Stomach (tissue), 19 donors: ENCODE measurements at places on chromosomes 11 and 22. TPM values are rescaled to one million over a fixed set of nuclear protein-coding genes. Genes with fewer than 3 reads are reported as not detected.

DNA sequence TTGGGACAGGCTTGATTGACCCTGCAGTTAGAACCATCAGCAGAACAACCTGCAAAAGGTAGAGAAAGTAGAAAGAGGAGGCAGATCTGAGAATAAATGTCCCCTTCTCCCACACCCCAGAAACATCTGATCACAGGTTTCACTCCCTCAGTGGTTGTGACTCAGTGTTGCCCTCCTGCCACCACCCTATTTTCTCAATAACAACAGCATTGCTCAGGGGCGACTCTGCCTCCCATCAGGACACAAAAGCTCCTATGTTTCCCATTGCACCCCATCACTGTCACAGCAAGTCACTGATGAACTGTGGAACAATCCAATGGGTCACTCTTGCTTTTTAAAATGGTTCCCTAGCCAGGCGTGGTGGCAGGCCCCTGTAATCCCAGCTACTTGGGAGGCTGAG is 110.2 kb downstream of the RASSF10 start:
- H3K27me3 ChIP-seq, result no peaks in the 10 kb centered on the region
- no peaks in the 10 kb centered on the region for H3K36me3 ChIP-seq
- no peak overlapping the region for H3K4me3 ChIP-seq
- H3K4me1 ChIP-seq, result no peaks in the 10 kb centered on the region

GRCh38 chr11:99368583-99368982 is 347.8 kb downstream of the CNTN5 start:
- no peak overlapping the region for H3K27ac ChIP-seq
- no peak for DNase-seq
- H3K27me3 ChIP-seq, result no peaks in the 10 kb centered on the region
- H3K4me3 ChIP-seq, result no peak overlapping the region
- H3K36me3 ChIP-seq, result no peaks in the 10 kb centered on the region
- no peaks in the 10 kb centered on the region for H3K4me1 ChIP-seq

DNA sequence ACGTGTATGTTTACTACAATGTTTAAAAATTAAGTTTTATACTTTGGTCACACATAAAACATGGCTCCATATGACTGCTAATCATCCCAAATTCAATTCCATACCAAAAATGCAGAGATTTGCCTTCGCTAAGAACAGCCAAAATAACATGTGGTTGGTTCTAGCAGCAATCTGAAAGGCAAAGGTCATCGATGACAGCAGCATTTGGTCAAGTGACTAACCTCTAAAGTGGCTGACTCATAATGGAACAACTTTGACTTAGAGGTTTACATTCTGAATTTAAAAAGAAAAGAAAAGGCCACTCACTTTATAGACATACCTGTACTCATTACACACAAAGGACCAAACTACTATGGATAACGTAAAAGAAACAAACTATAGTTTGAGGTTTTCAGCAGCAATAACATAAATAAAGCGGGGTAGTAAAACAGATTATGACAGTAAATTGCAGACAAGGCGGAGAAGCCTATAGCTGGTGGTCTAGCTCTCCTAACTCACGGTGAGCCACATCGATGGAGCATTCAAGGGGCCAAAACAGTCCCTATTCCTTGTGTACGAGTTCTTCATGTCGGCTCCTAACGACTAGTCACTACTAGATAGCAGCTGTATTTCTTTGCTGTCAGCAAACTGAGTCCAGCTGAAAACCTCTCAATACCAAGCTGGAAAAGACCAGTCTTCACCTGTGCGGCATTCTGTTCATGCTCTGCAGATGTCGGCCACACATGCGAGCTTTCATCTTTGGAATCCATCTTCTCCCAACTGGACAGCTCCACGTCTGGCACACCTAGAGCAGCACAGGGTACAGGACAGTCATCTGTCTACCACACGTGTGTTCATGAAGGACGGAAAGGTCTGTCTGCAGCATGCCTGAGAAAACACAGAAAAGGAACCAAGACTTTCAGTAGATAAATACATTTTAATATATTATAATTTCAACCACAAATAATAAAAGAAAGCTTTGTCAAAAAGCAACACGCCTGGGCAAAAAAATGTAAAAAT is 42.1 kb downstream of the PRDM10 start:
- H3K4me1 ChIP-seq, result peaks cover 3% of the 10 kb centered on the region
- H3K36me3 ChIP-seq, result no peaks in the 10 kb centered on the region
- no peak for DNase-seq
- H3K27me3 ChIP-seq, result no peaks in the 10 kb centered on the region

CHRM1 gene
- total RNA-seq, result 0.73 TPM

LRRC4C gene
- total RNA-seq, result not detected

LIF gene
- total RNA-seq, result not detected

FIBIN gene
- total RNA-seq, result 4.1 TPM
